ENCODE measurements at places on chromosomes 13 and 19.
A peak's percentile ranks its signal among the peaks of the same experiment; 100 is the strongest.

GRCh38 chr13:26348966-26349365 is 95.0 kb downstream of the CDK8 start:
- DNase-seq: no peak

DNA sequence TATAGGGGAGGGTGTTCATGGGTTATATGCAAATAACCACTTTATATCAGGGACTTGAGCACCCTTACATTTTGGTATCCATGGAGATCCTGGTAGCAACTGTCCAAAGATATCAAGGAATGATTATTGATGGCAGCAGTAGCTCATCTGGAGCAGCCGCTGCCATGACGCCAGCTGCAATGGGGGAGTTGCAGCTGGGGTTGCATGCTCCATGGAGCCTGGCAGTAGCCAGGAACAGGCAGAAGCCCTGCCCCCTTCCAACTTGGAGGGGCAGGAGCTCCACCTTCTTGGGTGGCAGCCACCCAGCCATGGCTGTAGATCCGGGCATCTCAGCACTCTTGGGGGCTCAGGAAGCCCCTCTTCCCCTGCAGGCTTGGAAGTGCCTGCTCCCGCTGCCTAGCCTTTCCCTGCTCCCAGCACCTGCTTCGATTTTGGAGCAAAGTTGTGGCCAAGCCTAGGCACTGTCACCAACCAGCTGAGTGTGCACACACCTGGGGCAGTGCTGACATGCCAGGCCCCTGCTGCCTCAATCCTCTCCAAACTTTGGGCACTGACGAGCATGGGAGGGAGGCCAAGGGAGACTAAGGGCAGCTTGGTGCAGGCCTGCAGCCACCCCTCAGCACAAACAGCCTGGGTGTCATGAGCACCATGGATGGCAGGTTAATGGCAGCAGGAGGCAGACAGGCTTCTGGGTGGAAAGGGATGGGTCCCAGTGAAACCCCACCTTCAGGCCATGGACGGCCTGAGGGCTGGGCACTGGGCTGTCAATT is 235.6 kb upstream of the CSNK1A1L start:
- DNase-seq: no peak

- no peak for DNase-seq
Observed at GRCh38 chr19:24054044-24054935, 32.7 kb upstream of the ZNF254 start.

GRCh38 chr19:35774274-35775045 is 904 bp upstream of the ARHGAP33 start:
- no peak for DNase-seq

- DNase-seq: no peak
Observed at GRCh38 chr13:35225582-35225981, 250.9 kb downstream of the MAB21L1 start.

DNA sequence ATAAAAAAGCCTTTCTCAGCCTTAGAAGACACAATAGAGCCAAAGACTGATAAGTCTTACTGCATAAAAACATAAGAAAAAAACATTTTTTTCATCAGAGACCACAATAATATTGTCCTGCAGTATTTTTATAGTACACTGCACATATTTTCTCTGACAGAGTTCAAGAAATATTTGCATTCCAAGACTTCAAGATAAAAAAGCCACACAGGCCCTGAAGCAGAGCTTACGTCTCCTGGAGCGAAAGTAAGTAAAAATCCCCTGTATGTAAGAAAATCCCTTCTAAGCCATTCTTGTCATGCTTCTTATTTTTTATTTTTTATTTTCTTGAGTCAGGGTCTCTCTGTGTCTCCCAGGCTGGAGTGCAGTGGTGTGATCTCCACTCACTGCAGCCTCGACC is 755.9 kb downstream of the LIG4 start:
- DNase-seq: no peak

GRCh38 chr13:28384789-28385188 is 110.1 kb downstream of the FLT1 start:
- DNase-seq: no peak

GRCh38 chr13:36919833-36920615 is at the start of gene SMAD9:
SMAD9 (minus strand) TSS chr13:36920238; CDS start chr13:36879689, 40,549 bp downstream.
- DNase-seq: no peak

DNA sequence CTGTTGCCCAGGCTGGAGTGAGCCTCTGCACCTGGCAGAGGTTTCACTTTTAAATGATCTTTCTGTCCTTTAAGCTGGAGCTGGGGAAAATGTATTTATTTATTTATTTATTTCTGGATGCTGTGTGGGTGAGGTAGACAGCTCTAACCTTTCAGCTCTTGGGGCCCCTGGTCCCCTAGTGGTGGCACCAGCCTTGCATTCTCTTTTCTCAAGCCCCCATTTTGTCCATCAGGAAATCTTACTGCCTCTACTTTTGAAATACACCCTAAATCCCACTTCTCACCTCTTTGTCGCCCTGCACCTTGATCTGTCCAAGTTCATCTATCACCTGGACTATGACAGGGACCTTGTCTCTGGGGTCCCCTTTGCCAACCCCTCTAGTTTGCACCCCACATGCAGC is 2.1 kb upstream of the B9D2 start:
- no peak for DNase-seq

DNA sequence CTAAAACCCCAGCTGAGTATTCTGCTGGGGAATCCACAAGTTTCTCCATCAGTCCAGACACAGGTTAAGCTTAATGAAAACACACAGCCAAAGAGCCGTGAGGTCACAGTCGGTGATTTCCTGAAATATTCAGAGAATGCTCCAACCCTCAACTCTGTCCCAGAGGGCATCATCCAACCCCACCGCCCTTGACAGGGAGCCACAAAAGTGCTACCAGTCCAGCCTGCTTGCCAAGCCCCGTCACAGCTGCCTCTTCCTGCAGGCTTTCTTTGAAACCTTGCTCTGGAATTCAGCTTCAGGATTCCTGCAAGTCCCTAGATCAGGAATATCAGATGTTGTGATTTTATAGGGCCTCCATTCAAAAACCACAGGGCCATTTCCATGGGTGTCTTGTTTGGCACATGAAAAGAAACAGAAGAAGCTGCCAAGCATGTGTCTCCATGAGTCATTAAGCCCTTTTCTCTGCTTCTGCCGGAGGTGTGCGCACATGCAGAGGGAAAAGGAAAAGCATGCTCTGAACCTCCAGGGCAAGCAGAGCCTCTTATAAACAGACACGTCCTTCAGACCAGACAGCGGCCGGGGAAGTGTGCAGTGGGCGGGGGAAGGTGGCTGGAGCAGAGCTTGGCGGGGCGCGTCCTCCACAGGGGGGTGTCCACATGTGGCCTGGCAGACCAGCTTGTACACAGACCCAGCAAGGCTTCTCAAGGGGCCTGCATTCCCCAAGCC is 164.7 kb downstream of the KATNAL1 start:
- no peak for DNase-seq

- no peak for DNase-seq
Observed at GRCh38 chr13:30985637-30986205, 53.3 kb downstream of the TEX26 start.

GRCh38 chr19:3576696-3577443 is 4.1 kb downstream of the HMG20B start:
- DNase-seq: no peak

DNA sequence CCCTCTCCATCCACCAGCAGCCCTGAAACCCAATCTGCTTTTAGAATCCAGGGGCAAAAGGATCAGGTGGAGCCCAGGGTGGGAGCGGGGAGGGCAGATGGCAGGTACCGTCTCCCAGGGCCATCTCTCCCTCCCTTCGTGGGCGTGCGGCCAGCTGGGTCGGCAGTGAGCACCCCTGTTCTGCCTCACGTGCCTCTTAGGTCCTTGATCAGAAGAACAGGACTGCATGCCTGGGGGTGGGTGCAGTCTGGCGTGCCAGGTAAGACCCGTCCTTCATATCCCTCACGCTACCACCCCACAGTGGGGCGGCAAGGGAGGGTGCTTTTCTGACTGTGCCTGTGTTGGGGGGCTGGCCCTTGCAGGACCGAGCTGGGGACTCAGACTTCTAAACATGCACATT is 2.0 kb downstream of the SLC8A2 start:
- DNase-seq: no peak

DNA sequence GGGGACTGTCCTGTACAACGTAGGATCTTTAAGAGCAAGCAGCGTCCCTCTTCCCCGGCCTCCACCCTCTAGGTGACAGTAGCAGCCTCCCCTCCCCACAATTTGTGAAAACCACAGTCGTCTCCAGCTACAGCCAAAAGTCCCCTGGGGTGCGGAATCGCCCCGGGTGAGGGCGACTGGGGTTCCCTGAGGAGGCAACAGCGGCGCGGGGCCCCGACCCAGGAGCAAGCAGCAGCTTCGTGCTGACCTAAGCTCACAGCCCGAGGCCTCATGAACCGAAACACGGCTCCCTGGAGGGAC is 322 bp downstream of the ZNF558 start:
- peak; percentile 51 for DNase-seq

GRCh38 chr13:77548095-77548494 is 12.6 kb downstream of the SCEL start:
- DNase-seq: no peak

- DNase-seq: no peak
Observed at GRCh38 chr13:93562676-93563075, 336.1 kb downstream of the GPC6 start.

DNA sequence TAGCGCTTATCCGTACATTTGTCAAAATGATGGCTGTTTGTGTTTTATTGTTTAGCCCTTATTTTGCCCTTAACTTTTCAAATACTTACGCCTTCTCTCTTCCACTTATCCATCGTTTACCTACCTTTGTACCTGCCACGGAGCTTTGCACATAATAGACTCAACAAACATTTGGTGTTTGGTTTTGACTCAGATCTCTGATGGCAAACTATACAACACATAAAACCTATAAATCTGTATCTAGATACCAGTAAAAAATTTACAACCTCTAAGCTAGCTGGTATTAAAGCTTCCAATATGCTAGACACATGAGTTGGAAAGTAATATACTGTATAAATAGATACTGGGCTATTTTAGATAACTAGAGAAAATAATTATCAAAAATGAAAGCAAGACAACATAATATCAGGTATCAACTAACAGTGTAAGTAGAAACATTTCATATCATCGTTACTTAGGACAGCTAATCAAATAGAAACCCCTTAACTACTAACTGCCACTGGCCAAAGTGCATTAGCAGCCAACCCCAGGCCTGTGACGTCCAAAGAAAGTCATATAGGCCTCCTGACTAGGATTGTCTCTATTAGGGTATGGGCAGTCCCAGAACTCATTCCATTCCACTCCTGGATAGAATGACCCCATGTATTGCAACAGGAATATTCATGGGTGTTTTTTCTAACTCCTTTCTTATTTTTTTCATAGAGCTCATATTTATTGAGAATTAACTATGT is 53.8 kb downstream of the KCTD12 start:
- DNase-seq: no peak

DNA sequence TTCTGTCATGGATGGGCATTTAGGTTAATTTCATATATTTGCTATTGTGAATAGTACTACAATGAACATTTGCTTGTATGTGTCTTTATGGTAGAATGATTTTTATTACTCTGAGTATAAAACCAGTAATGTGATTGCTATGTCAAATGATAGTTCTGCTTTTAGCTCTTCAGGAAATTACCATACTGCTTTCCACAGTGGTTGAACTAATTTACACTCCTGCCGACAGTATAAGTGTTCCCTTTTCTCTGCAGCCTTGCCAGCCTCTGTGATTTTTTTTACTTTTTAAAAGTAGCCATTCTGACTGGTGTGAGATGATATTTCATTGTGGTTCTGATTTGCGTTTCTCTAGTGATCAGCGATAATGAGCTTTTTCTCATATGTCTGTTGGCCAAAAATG is 6.5 kb downstream of the SIGLEC7 start:
- DNase-seq: no peak

Data from NCI-H1436 (cell line).